ENCODE measurements at places on chromosomes 11 and 22. TPM values are rescaled to one million over a fixed set of nuclear protein-coding genes. Genes with fewer than 3 reads are reported as not detected.

GRCh38 chr11:35943713-35944502, at the start of gene LDLRAD3:
Gene LDLRAD3, plus strand, starts transcription at chr11:35944062. Its CDS starts 37 bp downstream, at chr11:35944099.
- DNase-seq, result peak; percentile 9

- no peak for DNase-seq
Observed at GRCh38 chr11:78209478-78209877, 20.8 kb downstream of the USP35 start.

DNA sequence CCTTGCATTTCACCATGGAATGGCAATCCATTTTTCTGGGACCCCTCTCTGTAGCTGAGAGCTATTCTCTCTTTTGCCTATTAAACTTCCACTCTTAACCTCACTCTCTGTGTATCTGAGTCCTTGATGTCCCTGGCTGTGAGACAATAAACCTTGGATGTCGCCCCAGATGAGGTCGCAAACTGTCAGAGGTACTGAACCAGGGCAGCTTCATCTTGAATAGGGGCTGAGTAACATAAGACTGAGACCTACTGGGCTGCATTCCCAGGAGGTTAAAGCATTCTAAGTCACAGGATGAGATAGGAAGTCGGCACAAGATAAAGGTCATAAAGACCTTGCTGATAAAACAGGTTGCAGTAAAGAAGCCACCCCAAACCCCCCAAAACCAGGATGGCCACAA, 68.0 kb downstream of the RSF1 start:
- DNase-seq, result no peak

DNA sequence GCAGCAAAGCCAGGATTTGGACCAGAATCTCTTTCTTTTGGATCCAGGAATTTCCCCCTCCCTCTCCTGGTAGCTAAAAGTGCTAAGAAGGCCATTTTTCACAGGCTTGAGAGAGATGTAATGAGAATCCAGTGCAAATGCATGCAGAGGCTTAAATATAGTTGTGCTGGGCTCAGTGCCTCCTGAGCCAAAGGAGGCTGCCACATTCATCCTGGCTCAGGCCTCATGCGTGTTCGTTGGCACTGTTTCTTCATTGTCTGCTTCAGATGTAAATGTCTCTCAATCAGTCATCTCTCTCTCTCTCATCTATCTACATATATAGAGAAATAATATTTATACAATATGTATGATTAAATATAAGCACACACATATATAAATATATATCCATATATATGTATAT, 83.6 kb downstream of the INSC start:
- DNase-seq, result no peak

DNA sequence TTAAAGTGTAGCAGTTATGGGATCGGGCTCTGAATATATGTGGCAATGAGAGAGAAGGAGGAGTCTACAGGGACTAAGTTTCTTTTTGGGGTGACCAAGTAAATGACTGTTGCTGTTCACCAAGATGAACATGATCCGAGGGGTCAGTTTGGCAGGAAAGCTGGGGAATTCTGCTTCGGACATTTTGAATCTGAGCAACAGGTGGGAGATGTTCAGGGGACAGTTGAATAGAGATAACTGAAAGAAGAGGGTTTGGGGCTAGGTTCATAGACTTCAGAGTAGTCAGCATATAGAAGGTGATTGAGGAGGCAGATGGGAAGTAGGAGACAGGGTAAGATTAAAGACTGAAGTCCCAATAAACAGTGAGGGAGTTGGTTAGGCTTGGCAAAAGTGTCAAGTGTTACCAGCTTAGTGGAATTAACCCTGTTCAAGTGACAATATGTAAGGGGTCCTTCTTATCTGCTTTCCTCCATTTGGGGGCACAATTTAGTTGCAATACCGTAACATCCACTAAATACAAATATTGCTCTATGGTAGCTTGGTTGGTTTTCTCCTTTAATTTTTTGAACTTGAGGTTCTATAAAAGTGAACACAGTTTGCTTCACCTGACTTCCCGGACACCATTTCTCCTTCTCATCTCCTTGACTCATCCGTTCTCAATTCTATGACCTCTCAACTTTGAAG, 2.9 kb upstream of the ENTHD1 start:
- DNase-seq, result no peak

DNA sequence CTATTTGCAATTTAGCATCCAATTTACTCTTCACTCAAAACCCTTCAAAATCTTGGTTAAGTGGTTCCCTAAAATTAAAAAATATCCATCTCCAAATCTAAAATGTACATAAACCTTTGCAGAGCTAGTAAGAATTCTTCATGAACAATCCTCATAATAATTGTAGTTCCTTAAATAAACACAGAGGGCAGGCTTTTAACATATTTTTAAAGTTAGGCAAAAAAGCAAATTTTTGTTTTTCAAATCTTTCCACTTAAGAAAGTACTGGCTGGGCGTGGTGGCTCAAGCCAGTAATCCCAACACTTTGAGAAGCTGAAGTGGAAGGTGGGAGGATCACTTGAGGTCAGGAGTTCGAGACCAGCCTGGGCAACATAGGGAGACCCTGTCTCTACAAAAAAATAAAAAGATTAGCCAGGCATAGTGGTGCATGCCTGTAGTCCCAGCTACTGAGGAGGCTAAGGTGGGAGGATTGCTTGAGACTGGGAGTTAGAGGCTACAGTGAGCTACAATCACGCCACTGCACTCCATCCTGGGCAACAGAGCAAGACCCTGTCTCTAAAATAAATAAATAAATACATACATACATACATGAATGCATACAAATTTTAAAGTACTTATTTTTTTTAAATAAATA, 25.1 kb upstream of the PLAAT3 start:
- no peak for DNase-seq

DNA sequence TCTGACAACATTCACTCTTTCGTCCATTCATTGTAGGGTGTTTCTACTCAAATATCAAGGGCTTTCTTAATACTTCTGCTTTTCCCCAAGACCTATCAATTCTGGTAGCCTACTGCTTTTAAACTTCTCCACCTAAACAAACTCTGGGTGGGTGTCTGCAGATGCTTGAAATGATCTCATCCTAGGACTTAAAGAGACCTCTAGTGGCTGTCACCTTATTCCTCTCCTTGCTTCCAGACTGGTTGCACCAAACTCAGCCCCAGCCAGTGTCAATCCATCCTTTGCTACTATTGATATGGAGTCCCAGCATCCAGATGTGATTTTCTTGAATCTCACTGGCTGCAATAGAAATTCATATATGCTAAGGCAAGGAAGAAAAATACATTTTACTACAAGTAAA, 274.7 kb downstream of the NXPE2 start:
- DNase-seq, result no peak

DNA sequence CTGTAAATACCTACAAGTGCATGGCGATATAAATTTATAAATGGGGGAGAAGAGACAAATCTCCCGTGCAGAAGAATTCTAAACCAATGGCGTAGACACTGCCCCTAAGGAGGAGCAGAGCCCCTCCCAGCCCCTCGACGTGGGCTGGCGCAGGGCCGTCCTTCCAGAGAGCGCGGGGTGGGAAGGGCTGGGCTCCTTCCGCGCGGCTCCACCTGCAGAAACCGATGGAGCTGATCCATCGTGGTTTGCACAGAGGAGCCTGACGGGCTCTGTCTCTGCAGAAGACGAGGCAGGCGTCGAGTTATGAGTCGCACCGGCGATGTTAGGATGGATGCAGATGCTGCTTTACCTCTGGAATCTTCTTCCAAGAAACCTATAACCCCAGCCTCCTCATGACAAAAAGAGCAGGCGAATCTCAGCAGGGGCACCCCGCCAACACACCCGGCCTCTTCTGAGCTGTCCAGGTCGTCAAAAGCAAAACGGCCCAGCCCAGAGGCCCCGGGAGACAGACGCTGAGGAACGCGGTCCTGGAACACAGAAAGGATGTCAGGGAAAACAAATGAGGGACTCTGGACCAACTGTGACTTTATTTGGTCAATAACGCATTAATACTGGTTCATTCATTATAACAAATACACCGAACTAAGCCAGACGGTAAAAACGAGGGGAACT, 11.0 kb upstream of the B4GALNT4 start:
- DNase-seq, result no peak

GRCh38 chr11:47565340-47566148, at the start of gene PTPMT1:
Gene PTPMT1, plus strand, starts transcription at chr11:47565599. Its CDS starts 24 bp downstream, at chr11:47565623.
- peak; percentile 41 for DNase-seq

GRCh38 chr22:25762147-25762546, 20.2 kb downstream of the MYO18B start:
- DNase-seq, result no peak

- DNase-seq, result no peak
Observed at GRCh38 chr22:45612940-45613339, 58.7 kb upstream of the ATXN10 start.

GRCh38 chr22:38148245-38148644, 33.4 kb downstream of the PLA2G6 start:
- DNase-seq, result no peak

- DNase-seq, result no peak
Observed at GRCh38 chr11:102589047-102589459, 36.1 kb downstream of the MMP20 start.

GRCh38 chr11:121927097-121927785, 188.8 kb downstream of the BLID start:
- no peak for DNase-seq

DNA sequence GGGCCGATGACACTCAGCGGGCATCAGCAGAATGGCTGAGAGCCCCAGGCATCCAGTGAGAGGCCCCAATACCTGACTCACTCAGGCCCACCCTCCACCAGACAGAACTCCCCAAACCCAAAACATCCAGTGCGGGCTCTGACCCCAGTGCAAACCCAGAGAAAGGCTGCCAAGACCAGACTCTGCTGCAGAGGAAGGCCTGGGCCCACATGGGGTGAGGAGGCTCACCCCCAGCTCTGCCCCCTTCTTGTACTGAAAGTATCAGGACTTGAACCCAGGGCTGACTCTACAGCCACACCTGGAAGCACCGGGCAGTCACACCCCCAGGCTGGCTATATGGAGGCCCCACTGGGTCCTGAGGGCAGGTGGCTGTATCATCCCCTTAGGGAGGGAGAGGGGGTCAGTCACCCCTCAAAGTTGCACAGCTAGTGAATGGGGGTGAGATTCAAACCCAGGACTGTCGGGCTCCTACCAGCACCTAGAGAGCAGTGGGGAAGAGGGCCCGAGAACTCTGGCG, 49.3 kb downstream of the IGLL1 start:
- no peak for DNase-seq

DNA sequence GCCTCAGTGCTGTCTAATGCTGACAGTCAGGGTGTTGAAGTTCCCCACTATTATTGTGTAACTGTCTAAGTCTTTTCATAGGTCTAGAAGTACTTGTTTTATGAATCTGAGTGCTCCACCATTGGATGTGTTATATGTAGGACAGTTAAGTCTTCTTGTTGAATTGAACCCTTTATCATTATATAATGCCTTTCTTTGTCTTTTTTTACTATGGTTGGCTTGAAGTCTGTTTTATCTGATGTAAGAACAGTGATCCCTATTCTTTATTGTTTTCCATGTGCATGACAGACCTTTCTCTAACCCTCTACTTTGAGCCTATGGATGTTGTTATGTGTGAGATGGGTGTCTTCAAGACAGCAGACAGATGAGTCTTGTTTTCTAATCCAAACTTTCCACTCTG, 107.8 kb upstream of the C11orf58 start:
- DNase-seq, result no peak

DNA sequence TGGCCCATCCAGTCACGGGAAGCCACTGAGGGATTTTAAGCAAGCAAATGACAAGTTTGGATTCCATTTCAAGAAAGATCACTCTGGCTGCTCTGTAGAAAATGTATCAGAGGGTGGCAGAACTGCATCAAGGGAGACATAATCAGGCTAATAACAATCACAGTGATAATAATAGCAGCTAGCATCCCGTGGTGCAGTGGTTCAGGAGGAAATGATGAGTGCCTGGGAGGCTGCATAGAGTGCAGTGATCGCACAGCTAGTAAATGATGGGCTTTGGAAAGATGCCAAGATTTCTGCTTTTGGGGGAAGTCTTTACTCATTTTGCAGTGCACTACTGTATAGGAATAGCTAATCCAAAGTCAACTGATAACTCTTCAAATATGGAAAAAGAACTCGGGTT, 35.8 kb downstream of the TNRC6B start:
- DNase-seq, result no peak

DNA sequence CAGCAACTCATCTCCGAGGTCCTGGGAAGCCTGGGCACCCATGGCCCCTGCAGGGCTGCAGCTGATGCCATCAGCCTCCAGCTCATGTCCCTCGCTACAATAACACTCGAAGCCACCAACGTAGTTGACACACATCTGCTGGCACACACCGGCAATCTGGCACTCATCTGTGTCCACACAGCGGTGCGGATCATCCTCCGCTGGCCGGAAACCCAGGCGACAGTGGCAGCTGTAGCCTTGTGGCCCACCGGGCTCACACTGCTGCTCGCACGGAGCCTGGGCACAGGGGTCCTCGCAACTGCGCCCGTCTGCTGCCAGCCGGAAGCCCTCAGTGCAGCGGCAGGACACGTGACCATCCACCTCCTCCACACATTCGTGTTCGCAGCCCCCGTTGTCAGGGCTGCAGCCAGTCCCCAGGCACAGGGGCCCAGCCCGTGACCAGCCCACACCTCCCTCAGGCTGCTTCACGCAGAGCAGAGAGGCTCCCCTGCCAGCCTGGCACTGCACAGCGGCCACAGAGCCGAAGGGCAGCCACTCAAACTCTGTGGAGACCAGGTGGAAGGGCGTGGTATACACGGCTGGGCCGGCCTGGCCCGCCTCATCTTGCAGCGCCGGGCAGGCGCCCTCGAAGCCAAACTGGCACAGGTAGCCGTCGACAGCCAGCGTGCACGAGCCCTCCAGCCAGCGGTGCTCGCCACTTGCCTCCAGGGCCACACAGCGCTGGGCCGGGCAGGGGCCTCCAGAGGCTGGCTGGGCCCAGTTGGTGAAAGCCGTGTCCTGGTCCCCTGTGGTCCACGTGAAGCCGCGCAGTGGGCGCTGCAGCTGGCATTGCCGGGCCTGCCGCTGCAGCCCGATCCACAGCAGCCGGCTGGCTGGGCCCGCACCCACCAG, 678 bp downstream of the CD248 start:
- peak; percentile 29 for DNase-seq

The RPS13 gene
- total RNA-seq, result 1,534 TPM

The MFNG gene
- 161 TPM for total RNA-seq

The ST14 gene
- 0.82 TPM for total RNA-seq

The PRMT3 gene
- 16.4 TPM for total RNA-seq

The KBTBD3 gene
- 16.5 TPM for total RNA-seq

The CNGA4 gene
- total RNA-seq, result 0.88 TPM

The MRGPRX4 gene
- not detected for total RNA-seq

The SLC39A13 gene
- total RNA-seq, result 45.6 TPM

The APLNR gene
- not detected for total RNA-seq

The TYR gene
- not detected for total RNA-seq

The SEPTIN3 gene
- total RNA-seq, result 0.23 TPM

The CCDC73 gene
- total RNA-seq, result not detected

The LARGE2 gene
- 2.5 TPM for total RNA-seq

The KDM4E gene
- not detected for total RNA-seq

The TMEM126A gene
- total RNA-seq, result 18.8 TPM

The OR10A2 gene
- total RNA-seq, result not detected

Measured in T-cell (primary cell).